ENCODE measurements at places on chromosomes 4 and X.
A peak's percentile ranks its signal among the peaks of the same experiment; 100 is the strongest.

DNA sequence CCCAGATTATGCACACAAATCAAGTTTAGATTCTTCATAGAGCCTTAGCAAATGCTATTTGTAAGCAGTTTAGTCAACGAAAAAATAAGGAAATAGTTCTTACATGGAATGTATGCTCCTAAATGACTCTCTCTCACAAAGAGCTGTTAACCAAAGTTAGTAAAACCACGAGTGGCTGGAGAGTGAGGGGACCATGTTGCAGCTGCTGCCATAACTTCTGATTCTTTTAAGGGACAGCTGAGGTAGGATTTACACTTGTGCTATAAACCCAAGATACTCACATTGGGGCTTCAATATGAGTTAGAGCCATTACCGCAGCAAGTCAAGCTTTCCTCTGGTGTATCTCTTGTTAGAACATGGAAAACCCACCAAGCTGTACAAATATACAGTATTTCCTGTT, 2.7 kb downstream of the DOCK11 start:
- no peak for DNase-seq

GRCh38 chr4:168549143-168549542, 52.3 kb downstream of the PALLD start:
- no peak for DNase-seq

- no peak for DNase-seq
These were observed 54.2 kb upstream of the GRID2 start for GRCh38 chr4:92249541-92249940.

DNA sequence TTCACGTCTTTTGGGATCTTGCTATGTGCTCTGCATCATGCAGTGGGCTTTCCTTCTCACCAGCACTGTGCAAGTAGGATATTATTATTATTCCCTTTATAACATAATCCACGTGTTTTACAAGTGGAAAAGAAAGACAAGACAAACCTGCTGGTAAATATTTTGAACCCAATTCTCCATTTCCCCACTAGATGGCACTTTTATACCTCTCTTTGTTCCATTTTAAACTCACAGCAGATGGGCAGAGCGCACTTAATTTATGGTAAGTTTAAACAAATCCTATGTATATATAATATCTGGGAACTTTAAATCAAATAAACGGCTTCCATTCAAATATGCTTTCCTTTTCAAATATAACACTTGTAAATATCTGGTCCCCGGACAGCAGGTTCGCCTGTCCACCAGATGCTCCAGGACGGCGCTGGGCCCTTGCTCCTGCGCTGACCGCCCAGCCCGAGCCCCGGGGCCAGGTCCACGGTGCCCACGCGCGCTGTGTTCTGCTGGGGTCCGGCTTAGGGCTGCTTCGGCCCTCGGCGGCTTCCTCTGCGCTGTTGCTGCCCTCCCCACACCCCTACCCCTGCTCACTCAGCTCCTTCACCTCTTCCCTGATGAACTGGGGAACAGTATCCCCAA, 31.1 kb downstream of the F11 start:
- peak; percentile 19 for DNase-seq

DNA sequence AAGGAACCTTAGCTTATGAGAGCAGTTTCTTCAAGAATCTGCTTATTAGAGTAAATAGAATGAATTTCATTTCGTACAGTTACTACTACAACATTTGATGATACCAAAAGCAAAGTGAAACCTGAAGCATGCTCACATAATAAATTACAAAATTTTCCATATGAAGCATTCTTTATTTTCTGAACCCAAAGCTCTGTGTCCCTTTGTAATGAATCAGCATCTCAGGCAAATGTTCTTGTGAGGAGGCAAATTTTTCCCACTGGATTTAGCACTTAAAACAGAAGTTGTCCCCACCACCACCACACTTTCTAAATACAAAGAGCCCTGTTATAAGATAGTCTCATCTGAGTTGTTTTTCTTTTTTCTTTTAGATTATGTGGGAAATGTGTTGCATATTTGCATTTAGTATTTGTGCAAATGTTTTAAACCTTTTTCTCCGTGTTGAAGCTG, 70.7 kb upstream of the NFKB1 start:
- no peak for DNase-seq

DNA sequence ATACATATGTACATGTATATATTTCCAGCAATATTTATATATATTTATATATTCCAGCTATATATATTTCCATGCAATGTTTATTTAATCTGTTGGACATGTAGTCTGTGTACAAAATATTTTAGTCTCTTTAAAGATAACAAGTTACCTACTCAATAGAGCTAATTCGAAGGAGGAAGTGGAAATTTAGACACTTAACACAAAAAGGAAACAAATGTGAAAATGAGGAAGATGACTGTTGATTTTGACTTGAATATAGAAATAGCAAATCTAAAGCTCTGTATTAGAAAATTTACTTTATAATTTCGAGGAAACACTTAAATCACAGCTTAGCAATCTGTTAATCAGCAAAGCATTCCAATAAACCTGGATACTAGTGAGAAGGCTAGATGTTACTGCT, 1064.4 kb downstream of the PCDH7 start:
- no peak for DNase-seq

DNA sequence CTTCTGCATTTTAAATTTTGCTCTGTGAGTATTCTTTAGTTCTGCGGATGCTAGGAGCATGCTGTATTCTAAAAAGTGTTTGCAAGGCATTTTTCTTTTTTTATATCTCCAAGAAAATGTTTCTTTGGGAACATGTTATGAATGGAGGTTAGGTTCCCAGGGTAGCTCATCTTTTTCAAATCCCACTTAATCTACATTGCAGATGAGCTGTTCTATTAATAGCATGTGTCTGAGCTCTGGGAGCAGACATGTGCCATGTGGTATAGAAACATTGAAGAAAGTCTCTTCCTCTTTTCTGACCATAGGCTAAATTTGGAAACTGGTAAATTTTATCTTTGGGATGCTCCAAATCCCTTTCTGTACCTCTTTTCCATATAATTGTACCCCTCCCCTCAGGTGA, 23.2 kb downstream of the DIAPH2 start:
- DNase-seq = no peak

- no peak for DNase-seq
These were observed 9.4 kb upstream of the KIAA0232 start for GRCh38 chr4:6773106-6773505.

GRCh38 chr4:112312610-112313239, 15.6 kb downstream of the ALPK1 start:
- no peak for DNase-seq

DNA sequence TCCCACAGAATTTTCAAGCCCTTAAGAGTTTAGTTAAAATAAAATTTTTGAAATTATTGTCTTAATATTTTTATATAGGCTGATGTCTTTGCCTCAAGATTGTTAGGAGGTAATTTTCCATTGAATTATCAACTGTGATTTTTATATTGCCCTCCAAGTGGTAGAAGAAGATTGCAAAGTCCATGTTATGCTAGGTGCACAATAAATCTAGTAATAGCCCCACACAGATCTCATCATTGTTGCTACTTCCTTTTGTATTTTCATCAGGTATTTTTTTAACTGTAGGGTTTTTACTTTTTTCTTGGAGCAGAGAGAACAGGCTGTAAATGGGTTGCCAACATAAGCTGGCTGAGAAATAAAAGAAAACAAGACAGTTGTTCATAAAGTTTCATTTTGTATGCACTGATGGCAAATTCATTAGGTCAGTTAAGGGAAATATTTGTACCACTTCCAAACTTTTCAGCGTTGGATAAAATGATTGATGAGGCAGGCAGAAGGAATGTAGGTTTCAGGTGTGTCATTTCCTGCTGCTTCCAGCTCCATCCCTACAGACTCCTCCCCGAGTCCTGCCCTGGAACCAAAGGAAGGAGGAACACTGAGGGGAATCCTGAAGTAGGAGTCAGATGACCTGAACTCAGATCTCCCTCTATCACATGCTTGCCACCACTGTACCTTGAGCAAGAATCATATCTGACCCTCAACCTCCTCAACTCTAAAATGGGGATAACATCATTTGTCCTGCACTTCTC, 105.5 kb downstream of the PRRG1 start:
- peak; percentile 50 for DNase-seq

DNA sequence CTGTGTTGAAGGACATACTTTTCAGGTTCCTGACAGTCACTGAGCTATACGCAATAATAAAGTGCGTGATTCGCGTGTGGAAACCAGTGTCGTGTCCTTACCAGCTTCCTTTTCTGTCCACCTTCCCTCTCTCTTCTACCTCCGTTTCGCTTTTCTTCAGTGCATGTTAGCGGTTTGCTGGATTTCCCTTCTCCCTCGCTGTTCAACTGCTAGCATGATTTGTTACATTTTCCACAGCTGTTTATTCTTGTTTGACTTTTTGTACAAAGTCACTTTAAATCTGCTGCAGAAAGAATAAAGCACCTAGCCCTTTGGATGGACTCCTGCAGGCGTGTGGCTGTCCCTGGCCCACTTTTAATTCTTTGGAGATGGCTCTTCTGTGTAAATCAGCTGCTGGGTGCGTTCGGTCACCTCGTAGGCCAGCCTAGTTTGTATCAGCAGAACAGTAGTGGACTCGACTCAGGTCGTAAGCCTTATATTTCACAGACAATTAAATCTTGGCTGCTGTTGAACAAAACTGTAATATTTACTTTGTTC, 8.9 kb upstream of the HAND2 start:
- no peak for DNase-seq

GRCh38 chr4:122775987-122776836, 43.7 kb downstream of the BBS12 start:
- no peak for DNase-seq

DNA sequence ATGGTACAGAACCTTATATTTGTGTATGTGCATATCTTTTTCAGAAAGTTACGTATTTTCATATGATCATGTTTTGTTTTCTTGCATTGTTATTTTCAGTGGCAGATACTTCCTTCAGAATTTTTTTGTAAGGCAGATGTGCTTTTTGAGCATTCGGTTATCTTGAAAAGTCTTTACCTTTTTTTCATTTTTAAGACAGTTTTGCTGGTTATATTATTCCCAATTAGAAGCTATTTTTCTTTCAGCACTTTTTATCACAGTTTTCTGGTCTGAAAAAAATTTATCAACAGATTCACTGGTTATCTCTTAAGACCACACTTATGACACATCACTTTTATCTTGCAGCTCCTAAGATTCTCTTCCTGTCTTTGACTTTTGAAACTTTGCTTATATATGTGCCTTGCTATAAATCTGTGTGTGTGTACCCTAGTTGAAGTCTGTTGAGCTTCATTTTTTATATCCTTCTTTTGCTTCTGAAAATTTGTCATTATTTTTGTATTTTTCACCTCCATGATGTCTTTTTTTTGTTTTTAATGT, 53.1 kb downstream of the ZNF732 start:
- no peak for DNase-seq

- peak; percentile 5 for DNase-seq
These were observed 200.5 kb downstream of the PABPC4L start for GRCh38 chr4:134001057-134001456.

DNA sequence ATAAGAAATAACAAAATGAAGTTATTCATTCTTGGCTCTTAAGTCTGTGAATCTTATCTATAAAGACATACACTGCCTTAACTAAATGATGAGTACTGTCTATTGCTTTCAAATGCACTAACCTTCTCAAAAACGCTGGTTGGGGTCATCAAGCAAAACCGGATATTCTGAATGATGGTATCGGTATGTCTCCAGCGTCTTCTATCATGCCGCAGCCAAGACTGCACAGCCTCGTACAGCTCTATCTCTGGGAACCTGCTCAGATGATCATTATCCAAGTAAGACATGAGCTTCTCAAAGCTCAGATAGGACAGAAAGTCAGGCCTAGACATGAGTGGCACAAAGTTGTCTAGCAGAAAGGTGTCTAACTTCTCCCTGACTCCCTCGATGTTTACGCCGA, 21.1 kb downstream of the KLHL15 start:
- DNase-seq = no peak

DNA sequence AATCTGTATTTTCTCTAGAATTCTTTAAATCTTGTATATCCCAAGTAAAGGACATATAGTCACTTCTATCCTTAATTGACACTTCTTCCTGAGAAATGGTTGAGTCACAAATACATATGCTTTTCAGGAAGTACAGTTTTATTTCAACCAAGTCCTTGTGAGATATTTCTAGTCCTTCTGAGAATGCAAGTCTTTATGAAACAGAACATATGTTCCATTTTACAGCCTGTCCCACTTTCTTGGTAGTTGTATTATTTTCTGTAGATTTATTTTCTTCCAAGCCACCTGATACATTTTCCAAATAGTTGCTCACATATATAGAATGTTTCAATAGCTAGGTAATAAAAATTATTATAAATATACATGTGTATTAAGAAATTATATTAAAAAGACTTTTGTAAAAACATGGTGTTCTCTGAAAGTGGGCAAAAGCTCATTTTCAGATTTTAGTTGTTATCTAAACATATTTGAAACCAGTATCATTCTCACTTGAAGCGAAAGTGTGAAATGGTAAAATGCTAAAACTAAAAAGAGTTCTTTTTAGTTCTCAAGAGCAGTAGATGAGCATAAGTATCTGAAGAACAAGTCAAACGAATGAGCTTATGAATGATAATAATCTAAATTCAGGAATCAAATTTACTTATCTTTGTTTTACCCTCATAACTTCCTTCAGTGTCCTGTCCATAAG, 468.0 kb downstream of the EPHA5 start:
- DNase-seq = no peak

DNA sequence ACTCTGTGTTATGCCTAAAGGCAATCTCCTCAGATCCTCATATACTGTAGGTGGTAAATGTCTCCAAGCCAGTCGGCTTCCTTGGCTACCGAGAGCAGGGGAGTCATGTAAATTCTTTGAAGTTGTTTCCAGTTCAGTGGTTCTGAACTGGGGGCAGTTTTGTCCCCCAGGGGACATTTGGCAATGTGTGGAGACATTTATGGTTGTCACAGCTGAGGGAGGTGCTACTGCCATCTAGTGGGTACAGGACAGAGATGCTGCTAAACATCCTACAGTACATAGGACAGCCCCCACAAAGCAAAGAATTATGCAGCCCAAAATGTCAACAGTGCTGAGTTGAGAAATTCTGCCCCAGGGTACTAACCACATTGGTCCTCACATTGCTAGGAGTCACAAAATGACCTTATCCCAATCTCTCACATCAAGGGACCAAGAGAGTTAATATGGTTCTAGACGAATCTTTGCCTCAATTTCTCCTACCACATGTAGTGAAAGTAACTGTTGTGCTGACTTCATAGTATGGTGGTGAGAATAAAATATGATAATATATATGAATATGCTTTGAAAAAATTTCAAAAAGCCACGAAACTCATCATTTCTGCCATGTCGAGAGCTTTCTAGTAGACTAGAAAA, 104.4 kb upstream of the ARHGAP24 start:
- peak; percentile 16 for DNase-seq

GRCh38 chr4:187064033-187064432, 340.4 kb upstream of the FAT1 start:
- no peak for DNase-seq

- DNase-seq = no peak
These were observed 3.2 kb upstream of the TMLHE start for GRCh38 chrX:155615938-155616337.

GRCh38 chr4:182699795-182700194, 217.4 kb downstream of the DCTD start:
- no peak for DNase-seq

DNA sequence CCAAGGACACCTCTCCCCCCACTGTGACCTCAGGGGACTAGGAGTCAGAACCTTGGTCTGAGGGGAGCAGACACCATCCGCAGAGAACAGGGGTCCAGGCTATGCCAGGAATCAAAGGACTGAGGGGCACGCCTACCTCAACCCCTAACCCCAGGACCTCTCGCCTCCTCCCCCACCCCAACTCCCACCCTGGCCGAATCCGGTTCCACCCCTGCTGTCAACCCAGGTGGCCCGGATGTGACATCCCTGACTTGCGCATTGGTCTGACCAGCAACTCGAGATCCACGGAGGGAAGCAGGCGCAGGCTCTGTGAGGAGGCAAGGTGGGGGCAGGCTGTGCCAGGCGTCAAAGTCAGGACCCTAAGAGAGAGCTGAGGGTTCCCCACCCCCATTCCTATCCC, 468 bp upstream of the MAGEA4 start:
- no peak for DNase-seq

All from HS-5 (cell line).